ENCODE measurements at places on chromosomes 7 and 10. TPM values are rescaled to one million over a fixed set of nuclear protein-coding genes. Genes with fewer than 3 reads are reported as not detected.

- no peak for DNase-seq
These were observed 11.1 kb upstream of the SORBS1 start for GRCh38 chr10:95572131-95572820.

DNA sequence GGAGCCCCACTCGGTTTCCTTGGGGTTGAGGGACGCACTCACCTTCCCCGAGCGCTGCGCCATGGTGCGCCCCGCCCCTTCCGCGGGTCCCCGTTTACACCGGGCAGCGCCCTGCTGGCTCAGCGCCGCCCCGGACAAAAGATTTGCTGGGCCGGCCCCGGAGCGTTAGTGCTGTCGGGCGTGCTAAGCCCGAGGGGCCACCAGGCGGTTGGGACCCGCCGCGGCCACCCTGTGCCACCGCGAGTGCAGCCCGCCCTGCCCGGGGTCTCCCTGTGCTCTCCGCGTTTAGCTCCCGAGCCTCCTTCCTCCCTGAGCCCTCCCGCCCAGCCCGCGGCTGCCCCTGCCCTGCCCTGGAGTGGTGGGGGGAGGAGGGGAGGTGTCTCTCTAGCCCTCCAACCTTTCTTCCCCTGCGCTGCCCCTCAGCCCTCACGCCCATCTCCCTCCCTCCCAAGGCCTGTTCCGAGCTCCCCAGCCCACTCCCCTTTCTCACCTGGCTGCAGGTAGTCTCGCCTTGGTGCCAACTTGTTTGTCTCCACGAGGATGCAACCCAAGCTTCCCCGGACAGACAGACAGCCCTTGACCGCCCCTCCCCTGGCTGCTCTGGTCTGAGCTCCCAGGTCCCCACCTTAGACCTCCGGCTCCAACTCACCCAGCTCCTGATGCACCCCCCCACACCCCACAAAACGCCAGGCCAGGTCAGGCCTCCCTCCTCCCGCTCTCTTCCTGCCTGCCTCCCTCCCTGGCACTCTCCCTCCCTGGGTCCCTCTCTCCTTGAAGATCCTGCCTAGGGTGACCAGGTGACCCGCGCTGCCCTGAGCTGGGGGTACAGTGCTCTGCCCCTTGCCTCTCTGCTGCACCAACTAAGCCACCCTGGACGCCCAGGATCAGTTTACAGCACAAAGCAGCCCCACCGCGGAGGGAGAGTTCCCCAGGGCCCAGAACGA, at the start of gene CRYGN:
Gene CRYGN, minus strand, starts transcription at position 287 of the 944 bp plus-strand sequence. Its CDS starts 224 bp downstream, at position 63.
- DNase-seq: no peak

GRCh38 chr10:3060481-3060889, 6.9 kb upstream of the PFKP start:
- DNase-seq: no peak

DNA sequence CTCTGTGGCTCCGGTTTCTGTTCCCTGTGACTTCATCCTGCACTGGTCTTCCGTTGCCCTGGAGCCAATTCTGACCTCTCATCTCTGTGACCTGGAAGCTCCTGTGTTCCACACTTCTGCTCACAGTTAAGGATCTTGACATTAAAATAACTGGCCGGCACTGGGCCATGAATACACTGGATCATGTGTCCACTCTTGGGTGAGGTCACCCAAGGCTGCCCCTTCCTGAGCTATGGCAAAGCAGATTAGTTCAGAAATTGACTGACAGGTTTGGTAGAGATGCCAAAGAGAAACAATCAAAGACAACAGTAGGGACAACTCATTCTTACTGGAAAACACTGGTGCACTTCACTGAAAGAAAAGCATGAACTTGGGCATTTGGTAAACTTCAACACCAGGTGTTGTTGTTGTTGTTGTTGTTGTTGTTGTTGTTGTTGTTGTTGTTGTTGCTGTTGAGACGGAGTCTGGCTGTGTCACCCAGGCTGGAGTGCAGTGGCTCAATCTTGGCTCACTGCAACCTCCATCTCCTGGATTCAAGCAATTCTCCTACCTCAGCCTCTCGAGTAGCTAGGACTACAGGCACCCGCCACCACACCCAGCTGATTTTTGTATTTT, 36.7 kb upstream of the GRID1 start:
- DNase-seq: no peak

DNA sequence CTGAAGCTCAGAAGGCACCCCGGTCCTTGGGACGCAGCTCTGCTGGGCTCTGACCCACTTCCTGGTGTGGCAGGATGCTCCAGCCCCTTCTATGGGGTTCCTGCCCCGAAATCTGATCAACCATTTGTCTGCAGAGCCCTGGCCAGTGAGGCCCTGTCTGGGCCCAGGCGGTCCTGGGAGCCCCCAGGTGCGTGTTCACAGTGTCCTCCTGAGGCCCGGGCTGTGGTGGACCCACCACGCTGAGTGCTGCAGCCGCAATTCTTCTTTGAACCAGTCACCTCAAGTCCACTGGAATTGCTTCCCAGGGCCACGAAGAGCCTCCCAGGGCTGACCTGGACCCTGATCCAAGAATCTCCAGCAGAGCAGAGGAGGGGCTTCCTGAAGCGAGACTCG, 19.1 kb downstream of the KNDC1 start:
- DNase-seq: no peak

- no peak for DNase-seq
These were observed 227.2 kb downstream of the NSUN6 start for GRCh38 chr10:18424200-18424599.

DNA sequence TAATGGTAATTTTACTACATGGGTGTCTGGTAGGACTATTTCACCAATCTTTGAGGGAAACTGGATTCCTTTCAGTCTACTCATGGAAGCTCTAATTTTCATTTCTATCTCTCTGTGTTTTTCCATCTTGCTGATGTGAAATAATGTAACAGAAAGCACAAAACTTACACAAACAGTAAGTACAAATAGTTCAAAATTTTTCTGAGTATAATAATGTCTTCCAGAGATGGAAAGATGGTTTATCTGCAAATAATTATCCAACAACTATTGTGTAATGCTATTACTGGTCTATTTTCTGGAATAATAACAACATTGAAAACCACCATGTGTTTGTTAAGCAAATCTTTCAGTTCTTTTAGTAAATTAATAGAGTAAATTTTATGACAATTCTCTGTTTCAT, 565.8 kb upstream of the MGMT start:
- DNase-seq: no peak

Gene OR9A2
- 0.37 TPM for total RNA-seq

Gene CRTAC1
- not detected for total RNA-seq

Gene KLF6
- 43.0 TPM for total RNA-seq

Gene MYOZ1
- total RNA-seq: not detected
